ENCODE measurements at places on chromosomes 7 and 10.

GRCh38 chr10:1595726-1596125, 141.6 kb downstream of the ADARB2 start:
- no peak for DNase-seq

GRCh38 chr7:100153708-100154535, 4.6 kb downstream of the TRAPPC14 start:
- DNase-seq, result no peak

DNA sequence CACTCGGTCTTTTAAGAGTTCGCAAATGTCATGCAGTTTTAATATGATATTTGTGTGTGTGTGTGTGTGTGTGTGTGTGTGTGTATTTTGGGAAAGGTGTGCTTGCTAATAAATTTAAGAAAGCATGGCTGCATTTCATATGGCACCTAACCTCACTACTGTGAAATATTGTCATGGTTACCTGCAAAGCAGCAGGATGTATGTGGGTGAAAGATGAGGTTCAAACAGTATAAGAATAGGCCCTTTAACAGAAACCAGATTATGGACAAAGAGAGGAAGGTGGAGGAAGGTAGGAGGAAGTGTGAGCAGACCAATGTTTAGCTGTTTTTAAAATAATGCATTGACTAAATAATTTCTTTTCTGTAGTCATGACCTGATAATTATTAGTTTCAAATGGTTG, 73.5 kb upstream of the CACNA2D1 start:
- no peak for DNase-seq

- no peak for DNase-seq
Observed at GRCh38 chr7:104873401-104873800, 140.6 kb upstream of the KMT2E start.

GRCh38 chr10:63862860-63863259, 341.7 kb downstream of the REEP3 start:
- no peak for DNase-seq

DNA sequence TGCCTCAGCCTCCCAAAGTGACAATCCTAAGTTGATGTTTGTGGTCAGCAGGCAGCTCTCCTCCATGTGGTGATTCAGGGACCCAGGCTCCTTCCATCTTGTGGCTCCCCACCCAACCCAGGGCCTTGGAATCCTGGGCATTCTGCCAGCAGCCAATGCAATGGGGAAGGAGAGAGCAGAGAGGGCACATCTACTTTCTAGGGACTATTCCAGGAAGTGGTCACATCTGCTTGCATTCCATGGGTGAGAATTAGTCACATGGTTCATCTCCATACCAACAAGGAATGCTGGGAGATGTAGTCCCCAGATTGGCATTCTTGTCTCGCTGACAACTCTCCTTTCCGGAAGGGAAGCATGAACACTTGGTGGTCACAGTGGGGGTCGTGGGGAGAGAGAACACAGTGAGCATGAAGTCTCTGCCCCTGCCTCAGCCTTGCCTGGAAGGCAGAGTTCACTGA, 9.9 kb upstream of the SRRM3 start:
- DNase-seq, result no peak

DNA sequence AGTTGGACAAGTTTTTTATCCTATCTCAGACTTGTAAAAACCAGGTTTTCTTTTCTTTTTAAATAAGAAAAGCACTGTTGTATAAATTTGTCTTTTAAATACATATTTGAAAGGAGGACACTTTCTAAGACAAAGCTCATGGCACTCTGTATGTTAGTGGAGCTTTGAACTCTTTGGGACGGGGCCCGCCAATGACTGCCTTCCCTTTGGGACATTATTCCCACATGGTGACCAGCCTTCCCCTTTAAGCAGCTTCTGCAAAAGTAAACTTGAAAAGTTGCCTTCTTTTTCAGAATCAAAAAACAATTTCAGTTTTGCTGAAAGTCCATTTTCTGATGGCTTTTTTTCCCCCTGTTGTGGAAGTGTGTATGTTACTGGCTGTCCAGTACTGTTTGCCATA, 1.8 kb downstream of the CUX1 start:
- DNase-seq, result no peak

DNA sequence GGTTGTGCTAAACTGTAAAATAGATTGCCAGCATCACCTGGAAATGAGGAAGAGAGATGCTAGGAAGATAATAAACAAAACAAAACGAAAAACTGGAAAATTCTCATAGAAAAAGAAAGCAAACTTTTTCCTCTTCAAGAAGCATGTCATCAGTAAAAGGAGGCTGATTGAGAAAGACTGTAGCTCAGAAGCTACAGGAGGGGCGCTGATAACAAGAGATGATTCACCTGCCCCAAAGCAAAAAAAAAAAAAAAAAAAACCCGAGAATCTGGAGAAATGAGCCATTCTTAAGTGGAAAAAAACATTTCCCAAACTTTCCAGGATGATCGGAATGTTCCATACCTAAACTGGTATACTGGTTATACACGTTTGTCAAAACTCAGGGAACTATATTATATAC, 130.5 kb upstream of the C1QL3 start:
- no peak for DNase-seq

GRCh38 chr7:100034871-100035510, 14.6 kb upstream of the ZSCAN21 start:
- DNase-seq, result no peak

DNA sequence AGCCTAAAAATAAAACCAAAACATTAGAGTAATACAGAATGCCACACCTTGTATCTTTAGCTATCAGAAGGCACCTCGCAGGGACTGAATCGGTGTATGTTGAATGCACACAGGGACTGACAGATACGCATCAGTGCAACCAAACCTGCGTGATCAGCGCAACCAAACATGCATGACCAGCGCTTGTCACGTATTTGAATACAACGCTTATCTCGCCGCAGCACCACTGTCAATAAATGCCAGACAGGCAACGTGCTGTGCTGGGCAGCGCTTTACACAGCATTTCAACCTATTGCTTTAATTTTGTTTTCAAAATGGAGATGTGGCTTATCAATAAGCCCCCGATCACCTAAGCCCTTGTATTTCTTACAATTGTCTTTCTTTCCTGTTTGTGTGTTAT, 242.4 kb downstream of the SFMBT2 start:
- DNase-seq, result no peak

DNA sequence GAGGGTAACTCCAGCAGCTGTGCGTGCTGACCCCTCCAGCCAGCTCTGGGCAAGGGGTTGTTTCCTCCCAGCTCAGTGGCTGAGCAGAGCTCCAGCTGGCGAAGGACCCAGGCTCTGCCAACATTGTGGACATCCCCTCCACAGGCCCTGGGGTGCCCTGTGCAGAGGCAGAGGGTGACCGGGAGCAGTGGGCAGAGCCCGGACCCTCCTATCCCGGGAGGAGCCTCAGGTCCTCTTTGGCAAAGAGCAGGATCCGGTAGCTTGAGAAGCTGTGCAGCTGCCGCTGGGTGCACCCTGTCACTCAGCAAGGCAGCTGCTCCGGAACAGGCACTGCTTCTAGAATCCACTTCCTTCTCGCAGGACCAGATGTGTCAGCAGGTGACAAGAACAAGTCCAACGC, 175.9 kb downstream of the EBF3 start:
- no peak for DNase-seq

GRCh38 chr7:81714306-81714705, 55.5 kb downstream of the HGF start:
- DNase-seq, result no peak

- DNase-seq, result no peak
Observed at GRCh38 chr7:23012186-23012585, 1.7 kb downstream of the HYCC1 start.

- no peak for DNase-seq
Observed at GRCh38 chr7:27689150-27689549, 26.5 kb upstream of the HIBADH start.

DNA sequence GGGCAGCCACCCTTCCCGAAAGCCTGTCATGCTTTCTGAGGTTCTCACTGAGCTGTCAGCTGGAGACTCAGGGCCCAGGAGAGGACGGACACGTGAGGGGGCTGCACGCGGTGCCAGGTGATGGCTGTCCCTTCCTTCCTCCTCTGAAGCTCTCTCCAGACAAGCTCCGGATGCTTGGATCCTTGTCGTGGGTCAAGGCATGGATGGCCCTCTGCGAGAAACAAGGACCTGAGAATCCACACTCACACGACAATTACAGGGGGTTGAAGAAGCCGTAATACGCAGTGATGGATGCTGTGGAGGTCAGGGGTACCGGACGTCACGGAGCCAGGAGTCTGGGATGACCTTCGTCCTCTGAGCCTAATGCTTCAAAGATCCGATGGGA, 170.3 kb downstream of the USP6NL start:
- no peak for DNase-seq

DNA sequence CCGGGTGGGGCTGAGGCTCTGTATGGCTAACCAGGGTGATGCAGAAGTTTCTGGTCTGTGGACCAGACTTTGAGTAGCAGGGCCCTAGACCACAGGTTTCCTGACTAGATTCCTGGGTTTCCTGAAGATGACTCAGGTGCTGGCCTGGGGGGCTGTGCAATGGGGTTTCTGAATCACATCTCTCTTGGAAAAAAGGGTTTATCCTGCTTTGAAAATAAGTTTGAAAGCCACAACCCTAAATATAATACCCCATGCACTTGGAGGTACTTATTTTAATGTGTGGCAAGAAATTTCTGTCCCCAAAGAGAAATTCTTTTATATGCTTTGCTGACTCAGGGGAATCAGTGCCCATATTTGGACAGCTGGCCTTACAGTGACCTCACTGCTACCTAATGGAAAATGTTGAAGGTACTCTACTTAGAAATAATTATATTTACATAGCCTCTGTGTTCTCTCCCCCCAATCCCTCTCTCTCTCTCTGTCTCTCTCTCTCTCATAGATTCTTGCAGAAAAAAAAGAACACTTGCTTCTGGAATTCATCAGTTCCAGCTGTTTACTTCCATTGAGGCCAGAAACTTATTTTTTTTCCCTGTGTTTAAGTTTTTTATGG, 184.4 kb upstream of the LYZL2 start:
- DNase-seq, result no peak

DNA sequence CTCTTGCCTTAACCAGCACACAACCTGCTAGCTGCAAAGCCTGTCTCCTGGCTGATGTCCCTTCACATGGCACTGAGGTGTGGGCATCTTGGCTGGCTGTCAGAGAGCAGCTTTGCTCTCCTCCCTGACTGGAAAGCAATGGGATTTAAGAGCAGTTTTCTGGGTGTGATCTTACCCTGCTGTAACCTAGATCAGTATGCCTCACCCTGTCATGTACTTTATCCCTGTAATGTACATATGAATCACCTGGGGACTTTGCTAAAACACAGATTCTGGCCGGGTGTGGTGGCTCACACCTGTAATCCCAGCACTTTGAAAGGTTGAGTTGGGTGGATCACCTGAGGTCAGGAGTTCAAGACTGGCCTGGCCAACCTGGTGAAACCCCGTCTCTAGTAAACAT, 209.9 kb downstream of the FRMD4A start:
- DNase-seq, result no peak

- no peak for DNase-seq
Observed at GRCh38 chr10:48612236-48612943, 7.5 kb upstream of the ARHGAP22 start.

DNA sequence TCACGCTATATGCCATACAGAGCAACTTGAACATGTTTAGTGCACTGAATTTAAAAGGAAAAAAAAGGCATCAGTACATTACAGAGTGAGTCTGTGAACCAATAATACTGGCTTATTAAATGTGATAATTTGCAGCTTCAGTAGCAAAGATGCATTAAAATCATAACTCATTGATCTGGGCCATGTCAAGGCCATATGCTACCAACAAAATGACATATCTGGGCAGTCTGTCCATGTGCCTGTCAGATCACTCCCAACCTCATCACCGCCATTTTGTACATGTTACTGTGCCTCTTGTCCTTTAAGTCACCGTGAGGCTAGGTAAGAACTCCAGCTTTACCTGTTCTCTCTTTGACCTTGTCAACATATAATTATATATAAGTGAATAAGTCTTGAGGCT, 307.4 kb upstream of the LRGUK start:
- no peak for DNase-seq

- no peak for DNase-seq
Observed at GRCh38 chr10:8424555-8425211, 370.2 kb downstream of the GATA3 start.
